ENCODE measurements at places on chromosomes 11 and 22.
A peak's percentile ranks its signal among the peaks of the same experiment; 100 is the strongest.

- DNase-seq, result no peak
Observed at GRCh38 chr11:121540627-121541026, 87.9 kb upstream of the SORL1-AS1 start.

GRCh38 chr11:92638678-92639077 lies 330.8 kb upstream of the MTNR1B start:
- DNase-seq, result no peak

DNA sequence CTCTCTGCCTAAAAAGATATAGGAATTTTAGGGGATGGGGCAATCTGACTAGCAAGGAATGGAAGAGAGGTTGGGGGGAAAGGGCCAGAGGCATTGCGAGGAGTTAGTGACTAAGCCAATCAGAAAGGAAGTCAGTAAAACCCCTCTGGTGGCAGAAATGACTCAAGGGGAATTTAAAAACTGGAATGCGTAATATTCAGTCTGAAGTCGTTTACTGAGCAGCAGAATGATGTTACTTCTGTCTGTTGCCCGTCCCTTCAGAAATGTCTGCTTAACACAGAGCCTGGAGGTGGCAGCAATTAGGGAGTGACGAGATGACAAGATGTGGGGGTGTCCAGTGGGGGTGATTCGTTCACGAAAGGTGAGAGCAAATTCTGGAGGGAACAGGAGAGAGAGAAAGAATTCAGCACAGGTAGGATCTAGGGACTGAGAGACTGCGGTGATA lies 107.7 kb upstream of the CLMP start:
- no peak for DNase-seq

DNA sequence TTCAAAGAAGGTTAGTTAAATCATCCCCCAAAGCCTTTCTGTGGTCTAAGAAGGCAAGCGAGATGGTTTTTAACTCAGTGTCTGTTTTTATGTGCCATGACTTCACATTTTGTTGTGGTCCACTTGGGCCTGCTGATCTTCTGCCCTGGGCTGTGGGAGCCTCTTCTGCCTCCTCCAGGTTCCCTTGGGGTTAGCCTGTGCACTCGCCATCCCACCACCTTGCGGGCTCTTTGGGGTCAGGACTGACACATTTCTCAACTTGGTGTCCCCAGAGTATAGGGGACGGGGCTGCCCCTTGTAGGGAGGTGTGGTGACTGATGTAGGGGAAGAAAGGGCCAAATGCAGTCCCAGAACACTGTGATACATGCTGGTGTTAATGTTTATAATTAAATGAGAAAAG lies 207.0 kb downstream of the TBC1D22A start:
- no peak for DNase-seq

DNA sequence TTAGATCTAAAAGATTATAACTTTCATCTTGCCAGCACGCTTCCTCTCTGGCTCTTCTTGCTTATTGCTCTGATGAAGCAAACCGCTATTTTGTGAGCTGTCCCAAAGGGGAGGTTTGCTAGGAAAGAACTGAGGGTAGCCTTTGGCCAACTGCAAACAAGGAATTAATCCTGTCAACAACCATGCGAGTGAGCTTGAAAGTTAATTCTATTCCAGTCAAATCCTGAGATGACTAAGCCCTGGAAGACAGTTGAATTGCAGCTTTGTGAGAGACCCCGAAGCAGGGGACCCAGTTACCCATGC lies 10.3 kb upstream of the RNF141 start:
- no peak for DNase-seq

- no peak for DNase-seq
Observed at GRCh38 chr22:50544746-50545253, 899 bp upstream of the KLHDC7B start.

DNA sequence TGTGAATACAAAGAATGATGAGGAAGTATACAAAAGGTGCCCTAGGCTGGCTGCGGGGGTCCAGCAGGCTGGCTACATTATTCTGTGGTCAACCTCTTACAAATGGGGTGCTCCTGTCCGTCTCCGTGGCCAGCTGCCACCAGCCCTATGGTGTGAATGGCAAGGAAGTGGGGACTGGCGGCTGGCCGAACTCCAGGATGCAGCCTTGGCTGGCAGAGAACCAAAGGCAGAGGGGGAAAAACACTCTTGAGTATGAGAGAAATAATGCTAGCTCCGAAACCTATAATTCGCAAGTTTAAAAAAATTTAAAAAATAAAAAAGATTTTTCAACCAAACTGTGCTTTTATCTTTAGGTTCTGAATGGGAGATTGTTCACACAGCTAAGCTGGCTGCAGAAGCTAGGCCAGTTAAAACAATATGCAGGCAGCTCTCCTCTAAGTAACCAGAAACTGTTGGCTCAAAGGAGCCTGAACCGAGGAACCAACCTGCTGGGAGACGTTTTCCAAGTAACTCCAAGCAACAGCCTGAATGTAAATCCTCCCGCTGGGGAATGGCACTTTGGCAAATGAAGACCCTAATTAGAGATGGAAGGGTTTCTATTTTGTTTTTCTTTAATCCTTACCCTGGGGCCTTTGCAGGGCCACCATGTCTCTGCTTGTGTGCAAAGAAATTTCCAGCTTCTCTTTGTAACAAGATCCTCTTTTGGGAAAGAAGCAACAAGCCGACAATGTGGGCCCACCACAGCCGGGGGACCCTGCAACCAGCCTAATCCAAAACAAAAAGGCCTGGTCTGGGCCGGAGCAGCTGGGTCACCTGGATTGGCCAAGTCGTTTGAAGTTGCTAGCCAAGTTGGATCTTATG lies 50.2 kb downstream of the C22orf31 start:
- no peak for DNase-seq

- no peak for DNase-seq
Observed at GRCh38 chr11:97202613-97203292, 812.9 kb downstream of the JRKL start.

DNA sequence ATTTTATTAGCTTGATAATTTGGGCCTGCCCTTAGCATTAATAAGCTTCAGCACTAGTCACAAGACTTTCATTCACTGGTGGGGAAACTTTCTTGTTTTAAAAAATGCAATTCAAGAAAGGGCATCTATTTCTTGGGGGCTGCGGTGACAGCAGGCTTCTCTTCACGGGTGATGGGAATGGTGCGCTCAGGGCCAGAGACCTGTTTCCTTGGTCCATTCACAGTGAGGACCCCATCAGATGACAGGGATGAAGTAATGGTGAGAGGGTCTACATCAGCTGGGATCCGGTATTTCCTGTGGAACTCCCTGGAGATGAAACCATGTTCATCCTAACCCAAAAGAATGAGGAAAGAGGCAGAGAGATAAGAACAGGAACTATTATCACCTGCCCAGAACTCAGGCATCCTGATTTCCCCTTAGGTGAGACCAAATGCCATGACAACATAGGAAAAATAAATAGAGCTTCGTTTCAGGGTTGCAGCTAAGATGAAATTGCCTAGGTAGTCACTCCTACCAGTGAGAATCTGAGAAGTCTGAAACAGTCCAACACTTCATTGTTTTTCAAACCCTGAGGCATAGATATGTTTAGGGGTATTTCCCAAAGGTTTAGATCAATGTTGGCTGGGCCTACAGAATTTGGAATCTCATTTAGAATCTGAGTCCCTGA lies 2.8 kb downstream of the CRYAB start:
- DNase-seq, result no peak

GRCh38 chr22:43177479-43177878 lies 9.5 kb downstream of the TTLL12 start:
- no peak for DNase-seq

DNA sequence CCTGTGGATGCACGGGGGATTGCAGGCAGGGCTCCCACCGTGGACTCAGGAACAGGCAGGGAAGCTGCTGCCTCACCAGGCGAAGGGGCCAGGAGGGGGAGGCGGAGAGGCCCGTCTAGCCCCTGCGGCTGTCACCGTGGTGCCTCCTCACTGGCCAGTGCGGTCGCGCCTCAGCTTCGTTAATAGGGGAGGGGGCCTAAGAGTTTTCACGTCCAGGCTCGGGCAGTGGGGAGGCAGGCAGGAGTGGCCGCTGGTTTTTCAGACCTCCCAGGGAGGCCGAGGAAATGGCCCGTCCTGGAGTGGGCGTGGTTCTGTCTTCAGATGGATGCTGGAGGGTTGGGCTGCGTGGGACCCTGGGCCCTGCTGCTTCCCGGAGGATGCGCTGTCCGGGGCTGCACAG lies 91.1 kb upstream of the B3GAT1 start:
- no peak for DNase-seq

DNA sequence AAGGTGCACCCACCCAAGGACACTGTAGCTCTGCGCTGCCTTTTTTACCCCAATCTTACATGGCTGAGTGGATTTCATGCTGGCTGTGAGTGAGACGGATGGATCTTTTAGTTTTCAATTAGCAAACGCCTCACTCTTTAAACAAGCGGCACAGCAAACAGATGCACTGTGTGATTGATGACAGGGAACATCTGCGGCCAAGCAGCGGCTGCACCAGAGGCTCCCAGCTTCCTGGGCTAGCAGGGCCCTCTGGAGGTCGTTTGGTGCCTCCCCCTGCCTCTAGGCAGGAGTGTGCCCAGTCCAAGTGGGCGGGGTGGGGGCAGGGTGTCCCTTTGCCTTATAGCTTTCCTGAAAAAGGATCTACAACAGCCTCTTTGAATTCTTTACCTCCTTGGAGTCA lies 2.1 kb upstream of the DRD2 start:
- no peak for DNase-seq

DNA sequence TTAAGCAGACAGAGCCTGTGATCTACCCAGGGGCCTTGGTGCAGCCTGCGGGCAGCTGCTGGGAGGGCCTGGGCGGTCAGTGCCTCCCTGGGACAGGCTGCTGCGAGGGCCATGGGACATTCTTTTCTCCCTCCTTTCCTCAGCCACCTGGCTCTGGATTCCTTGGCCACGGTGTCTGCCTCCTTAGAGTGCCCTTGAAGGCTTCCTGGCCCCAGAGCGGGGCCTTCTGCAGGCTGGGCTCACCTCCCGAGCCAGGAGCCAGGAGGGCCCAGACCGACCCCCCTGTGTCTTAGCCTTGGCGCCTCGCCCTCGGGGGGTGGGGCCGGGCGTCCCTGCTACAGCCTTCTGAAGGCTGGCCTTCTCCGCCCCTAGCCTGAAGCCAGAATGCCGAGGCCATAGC lies 231.2 kb downstream of the TBC1D22A start:
- no peak for DNase-seq

GRCh38 chr11:120517390-120517761 lies 5.8 kb downstream of the GRIK4 start:
- DNase-seq, result no peak

DNA sequence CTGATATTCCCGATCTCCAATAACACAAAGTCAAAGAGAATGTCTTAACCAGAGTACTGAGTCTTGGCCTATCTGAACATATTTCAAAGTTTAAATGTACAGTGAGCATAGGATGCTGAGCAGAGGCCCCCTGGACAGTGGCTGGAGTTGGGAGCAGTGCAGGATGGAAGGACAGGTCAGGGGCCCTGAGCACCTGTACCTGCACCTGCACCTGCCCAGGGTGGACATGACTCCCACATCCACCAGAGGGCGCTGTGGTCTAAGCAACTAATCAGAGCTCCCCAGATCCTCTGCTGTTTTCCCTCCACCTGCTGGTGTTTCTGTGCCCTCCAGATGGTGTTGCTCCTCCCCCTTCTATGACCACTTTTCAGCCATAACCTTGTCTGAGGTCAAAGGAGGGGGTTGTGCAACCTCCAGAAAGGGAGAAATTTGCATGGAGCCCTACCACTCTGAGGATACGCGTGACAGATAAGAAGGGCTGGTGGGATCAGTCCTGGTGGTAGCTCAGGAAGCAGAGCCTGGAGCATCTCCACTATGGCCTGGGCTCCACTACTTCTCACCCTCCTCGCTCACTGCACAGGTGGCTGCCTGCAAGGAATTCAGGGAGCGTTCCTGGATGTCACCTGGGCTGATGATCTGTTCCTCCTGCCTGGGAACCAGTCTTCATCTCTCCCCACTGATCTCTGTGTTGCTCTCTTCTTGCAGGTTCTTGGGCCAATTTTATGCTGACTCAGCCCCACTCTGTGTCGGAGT lies 49.1 kb upstream of the VPREB1 start:
- DNase-seq, result peak; percentile 74

DNA sequence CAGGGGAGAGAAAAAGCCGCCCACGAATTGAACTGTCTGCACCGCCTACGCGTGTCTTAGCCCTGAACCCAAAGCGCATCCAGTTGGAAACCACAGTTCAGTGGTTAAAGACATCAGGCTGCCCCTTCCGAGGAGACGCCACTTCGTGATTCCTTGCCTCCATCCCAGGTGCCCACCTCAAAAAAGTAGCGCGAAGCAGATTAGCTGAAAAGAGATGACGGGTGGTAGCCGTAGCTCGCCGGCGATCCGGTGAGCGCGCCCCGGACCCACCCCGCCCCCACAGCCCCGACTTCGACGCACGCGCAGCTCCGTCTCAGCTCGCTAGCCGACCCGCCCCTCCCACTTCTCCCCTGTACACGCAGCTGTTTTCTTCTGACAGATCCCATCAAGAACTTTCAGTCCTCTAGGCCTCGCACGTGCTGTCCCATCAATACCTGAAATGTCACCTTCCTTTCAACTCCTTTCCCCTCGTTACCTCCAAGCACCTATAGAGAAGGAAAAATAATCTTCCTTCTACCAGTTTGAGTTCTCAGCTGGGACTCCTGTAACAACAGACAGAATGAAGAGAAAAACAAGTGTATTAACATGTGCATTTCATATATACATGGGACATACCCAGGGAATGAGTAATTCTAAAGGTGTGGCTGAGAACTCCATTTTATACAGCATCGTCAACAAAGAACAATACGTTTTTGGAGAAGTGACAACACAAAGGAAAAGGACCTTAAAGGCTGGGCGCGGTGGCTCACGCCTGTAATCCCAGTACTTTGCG lies 49.5 kb downstream of the OR4D9 start:
- peak; percentile 68 for DNase-seq

- no peak for DNase-seq
Observed at GRCh38 chr11:48002561-48002960, 22.2 kb downstream of the PTPRJ start.

DNA sequence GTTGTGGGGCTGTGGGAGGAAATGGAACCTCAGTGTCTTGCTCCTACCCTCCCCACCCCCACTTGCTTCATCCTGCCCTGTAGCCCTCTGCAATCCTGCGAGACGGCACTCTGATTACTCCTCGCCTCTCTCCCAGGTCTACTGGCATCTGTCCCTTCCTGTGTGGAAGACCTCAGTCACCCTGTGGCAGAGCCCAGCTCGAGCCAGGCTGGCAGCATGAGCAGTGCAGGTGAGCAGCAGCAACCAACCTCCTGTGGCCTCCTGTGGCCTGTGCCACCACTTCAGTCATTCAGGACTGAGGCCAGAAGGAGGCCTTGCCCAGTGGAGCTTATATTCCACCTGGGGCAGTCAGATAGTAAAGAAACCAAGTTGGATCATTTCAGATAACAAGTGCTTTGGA lies 14.7 kb upstream of the MAPK8IP1 start:
- DNase-seq, result no peak

GRCh38 chr11:134753771-134754520 lies 341.9 kb upstream of the B3GAT1 start:
- DNase-seq, result no peak

GRCh38 chr11:121249039-121249663 lies 43.4 kb upstream of the SC5D start:
- DNase-seq, result peak; percentile 50

- no peak for DNase-seq
Observed at GRCh38 chr11:70528794-70529580, 130.7 kb downstream of the CTTN start.

- DNase-seq, result no peak
Observed at GRCh38 chr22:26038365-26038764, 130.9 kb upstream of the SEZ6L start.
